ENCODE measurements at places on chromosomes 16 and 17.

GRCh38 chr17:64679710-64680216 is 17.7 kb upstream of the SMURF2 start:
- DNase-seq: peak; percentile 99

- DNase-seq: peak; percentile 91
Measured at GRCh38 chr17:62968445-62968923, 2.4 kb downstream of the TANC2 start.

DNA sequence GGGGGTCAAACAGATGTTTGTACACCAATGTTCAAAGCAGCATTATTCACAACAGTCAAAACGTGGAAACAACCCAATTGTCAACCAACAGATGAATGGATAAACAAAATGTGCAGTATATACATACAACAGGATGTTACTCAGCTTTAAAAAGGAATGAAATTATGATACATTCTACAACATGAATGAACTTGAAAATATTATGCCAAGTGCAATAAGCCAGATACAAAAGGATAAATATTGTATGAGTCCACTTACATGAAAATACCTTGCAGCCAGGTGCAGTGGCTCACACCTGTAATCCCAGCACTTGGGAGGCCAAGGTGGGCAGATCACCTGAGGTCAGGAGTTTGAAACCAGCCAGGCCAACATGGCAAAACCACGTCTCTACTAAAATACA is 39.9 kb downstream of the UBE2G1 start:
- no peak for DNase-seq

DNA sequence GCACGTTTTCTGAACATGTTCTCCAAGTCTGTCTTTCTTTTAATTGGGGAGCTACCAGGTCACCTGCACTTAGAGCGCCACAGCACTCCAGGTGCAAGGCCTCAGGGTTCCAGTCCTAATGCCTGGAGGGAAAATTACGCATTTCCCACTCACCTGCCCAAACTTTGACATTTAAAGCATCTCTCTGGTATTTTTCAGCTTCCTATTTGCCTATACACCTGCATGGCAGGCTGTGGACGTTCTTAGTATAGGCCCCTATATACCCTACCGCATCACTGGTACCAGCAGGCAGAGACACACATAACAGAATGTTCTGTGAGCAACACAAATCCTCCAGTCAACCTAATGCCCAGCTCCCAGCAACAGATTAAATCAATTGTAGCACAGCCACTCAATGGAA is 213.3 kb downstream of the MRTFB start:
- no peak for DNase-seq

GRCh38 chr17:5558815-5559785 is 25.2 kb downstream of the NLRP1 start:
- no peak for DNase-seq

- DNase-seq: no peak
Measured at GRCh38 chr17:7225711-7226331, 6.1 kb downstream of the ACADVL start.

DNA sequence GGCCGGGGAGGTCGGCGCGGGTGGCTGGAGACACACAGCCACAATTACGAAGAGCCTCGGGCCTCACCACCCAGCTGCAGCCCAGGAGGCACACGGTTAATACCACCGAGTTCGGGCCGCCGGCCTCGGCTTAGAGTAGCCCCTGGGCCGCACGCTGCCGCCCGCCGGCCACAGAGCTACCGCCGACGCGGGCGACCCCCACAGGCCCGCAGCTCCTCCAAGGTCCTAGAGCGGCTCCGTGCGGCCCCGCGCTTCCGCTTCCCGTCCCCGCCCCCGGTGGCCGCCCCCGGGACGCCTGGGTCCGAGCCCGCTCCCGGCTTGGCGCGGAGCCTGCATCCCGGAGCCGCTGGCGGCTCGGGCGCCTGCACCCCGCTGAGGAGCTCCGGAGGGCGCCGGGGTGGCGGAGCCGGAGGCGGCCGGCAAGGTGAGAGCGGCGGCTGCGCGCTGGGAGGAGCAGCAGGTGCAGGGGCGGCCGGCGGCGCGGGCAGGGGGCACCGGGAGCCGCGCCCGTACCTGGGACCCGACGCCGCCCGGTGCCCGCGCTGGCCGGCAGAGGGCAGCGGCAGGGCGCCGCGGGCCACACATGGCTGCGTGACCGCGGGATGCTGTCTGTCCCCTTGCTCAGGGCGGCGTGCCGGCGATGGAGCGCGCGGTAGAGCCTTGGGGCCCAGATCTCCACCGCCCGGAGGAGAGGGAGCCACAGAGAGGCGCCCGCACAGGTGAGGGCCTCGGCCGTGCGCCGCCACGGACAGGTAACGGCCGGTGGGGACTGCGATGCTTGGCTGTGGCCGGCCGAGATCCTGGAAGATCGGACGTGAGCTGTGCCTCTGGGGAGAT is at the start of gene ZNF48:
Gene ZNF48 (plus strand): TSS at position 266 of the 837 bp plus-strand sequence. CDS start 375 bp downstream, at position 641.
- peak; percentile 90 for DNase-seq

DNA sequence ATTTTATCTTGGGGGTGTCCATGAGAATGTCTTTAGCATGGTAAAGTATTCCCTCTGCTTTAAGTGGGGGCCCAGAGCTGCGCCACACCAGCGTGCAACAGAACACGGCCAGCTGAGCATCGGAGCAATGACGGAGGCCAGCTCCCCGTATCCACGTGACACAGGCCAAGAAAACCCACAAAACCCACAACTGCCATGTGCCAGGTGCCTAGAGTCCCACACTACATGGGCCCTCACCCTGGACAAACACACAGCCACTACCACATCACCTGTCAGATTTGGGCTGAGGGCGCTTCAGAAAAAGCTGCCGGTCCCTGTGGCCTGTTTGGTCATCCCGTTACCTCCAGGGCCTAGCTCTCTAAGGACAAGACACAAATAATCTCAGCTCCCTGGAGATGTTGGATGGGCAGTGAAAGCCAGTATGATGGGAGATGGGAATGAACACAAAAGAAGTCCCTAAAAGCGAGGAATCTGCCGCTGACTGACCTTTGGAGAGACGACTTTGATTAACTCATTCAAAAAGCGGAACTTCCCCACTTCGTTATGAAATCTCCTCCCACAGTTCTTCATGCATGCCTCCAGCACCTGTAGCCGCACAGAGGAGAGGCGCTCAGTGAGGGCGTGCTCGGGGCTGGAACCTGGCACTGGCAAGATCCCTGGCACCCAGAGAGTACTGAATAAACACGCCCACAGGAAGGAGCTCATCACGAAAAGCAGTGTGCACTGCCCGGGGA is 17.1 kb downstream of the GGA3 start:
- DNase-seq: no peak

- no peak for DNase-seq
Measured at GRCh38 chr17:83081684-83082201, 2.3 kb downstream of the METRNL start.

DNA sequence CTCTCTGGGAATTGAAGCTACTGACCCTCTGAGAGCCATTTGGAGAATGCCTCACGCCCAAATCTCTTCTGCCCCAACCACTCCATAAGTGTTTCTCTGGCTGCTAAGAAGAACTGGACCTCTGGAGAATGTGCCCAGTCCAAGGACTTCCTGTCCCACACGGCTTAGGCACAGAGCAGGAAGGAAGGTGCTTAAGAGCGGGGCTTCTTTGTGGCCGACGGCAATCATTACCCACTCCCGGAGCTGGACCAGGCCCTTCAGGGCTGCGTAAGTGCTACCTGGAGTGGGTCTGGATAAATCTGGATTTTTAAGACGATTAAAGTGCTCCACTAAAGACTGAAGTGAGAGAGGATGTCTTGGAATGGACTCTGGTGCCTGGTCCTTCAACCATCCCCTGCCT is 1.8 kb downstream of the CCDC42 start:
- DNase-seq: no peak

GRCh38 chr17:59266745-59267144 is 46.4 kb downstream of the GDPD1 start:
- DNase-seq: no peak

DNA sequence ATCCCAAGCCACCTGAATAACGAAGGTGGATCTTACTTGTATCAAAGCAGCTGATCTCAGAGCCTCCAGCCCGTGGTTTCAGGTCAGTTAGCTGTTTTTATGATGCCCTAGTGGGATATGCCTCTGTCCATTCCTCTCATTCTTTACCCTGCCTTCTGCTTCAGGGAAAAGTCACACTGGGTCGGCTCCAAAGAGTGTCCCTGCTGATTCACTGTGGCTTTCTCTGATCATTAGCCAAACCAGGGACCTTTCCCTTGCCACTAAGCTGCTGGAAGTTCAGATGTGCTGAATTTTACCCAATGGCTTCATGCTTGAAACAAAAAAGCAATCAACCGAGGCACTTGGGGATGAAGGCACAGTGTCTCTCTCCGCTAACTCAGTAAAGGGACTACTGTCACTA is 170.2 kb upstream of the SALL1 start:
- DNase-seq: no peak

Data from mesenchymal stem cell (in vitro differentiated cells and primary cell).